ENCODE measurements at places on chromosomes 2 and 18.

DNA sequence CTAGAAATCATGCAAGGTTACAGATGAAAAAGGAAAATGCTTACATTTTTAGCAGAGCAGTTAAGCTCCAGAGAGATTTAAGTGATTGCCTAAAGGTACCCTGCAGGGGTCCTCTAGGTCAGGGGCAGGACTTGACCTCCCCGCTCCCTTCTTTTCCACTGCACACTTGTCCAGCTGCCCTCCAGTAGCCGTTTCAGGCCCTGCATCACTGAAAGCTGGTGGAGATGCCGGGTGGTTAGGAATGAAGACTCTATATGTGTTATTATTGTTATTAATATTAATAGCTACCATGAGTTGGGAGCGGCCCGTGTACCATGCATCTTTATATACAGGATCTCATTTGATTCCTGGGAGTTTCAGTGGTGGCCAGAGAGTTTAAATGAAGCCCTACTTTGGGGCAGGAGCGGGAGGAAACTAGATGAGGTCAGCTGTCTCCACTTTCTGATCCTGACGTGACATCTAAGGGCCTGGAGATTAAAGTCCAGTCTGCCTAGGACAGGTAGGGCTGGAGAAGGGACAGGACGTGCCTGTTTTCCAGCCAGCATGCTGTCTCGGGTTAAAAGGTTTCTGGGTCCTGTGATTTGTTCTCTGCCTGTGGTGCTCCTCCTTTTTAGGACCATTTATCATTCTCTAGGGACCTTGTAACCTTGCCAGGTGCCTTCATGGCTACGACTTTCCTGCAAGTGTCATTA lies 2.1 kb downstream of the TMEM37 start:
- DNase-seq = no peak

DNA sequence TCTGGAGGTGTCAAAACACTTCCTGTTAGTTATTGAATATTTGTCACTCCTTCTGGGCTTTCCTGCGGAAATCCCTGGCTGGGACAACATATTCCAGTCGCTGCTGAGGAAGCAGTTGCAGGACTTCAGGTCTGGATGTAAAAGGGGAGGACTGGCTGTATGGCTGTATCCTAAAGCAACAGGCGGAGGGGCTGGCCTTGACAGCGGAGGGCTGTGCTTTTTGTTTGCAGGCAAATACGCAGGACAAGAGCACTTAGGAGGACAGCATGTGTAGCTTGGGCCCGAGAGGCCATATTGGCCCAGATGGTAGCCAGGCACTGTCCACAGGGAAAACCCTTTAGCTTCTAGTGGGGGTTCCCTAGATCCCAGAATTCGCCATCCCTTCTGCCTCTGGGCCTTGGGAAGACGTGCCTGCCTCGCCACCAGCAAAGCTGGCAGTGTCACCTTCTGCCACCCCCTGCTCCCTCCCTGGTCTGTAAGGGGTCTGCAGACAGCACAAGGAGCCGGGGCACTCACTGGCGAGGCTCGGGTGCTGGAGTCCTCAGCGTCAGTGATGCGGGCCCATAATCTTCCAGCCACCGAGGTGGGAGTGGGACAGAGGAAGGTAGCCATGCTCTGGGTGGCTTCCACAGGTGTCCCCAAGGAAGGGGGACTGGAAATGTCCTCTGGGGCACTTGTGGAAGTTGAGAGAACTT lies 6.7 kb downstream of the NPPC start:
- DNase-seq = no peak

- DNase-seq = no peak
These were observed 17.7 kb upstream of the SEMA4C start for GRCh38 chr2:96887493-96888012.

DNA sequence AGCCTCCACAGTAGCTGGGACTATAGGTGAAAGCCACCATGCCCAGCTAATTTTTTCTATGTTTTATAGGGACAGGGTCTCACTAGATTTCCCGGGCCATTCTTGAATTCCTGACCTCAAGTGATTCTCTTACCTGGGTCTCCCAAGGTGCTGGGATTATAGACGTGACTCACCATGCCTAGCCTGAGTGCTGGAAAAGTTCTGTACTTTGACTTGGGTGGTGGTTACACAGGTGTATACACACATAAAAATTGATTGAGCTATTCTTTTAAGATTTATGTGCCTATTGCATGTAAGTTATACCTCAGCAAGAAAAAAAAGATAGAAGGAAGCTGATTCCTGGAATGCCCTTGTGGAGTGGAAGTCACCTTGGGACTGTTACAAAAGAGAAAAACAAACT lies 34.8 kb upstream of the KCNF1 start:
- DNase-seq = no peak

DNA sequence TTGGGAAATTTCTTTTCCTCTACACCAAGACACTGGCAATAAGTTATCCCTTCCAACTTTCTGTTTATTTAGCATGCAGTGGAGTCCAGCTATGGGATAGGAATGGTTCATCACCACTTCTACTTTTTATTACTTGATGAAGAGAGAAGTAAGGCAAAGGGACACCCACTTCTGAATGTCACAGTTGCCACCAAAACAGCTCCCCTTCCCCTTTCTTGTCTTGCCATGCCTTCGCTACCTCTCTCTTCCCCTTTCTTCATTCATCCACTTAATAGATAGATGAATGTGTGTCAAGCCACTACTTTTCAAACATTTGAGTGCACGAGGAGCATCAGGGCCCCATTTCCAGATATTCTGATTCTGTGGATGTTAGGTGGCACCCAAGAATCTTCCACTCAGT lies 59.6 kb downstream of the KCTD18 start:
- DNase-seq = no peak

- DNase-seq = no peak
These were observed 29.7 kb downstream of the ZC3H6 start for GRCh38 chr2:112305132-112305531.

- no peak for DNase-seq
These were observed 92.3 kb downstream of the KCTD1 start for GRCh38 chr18:26456070-26456491.

DNA sequence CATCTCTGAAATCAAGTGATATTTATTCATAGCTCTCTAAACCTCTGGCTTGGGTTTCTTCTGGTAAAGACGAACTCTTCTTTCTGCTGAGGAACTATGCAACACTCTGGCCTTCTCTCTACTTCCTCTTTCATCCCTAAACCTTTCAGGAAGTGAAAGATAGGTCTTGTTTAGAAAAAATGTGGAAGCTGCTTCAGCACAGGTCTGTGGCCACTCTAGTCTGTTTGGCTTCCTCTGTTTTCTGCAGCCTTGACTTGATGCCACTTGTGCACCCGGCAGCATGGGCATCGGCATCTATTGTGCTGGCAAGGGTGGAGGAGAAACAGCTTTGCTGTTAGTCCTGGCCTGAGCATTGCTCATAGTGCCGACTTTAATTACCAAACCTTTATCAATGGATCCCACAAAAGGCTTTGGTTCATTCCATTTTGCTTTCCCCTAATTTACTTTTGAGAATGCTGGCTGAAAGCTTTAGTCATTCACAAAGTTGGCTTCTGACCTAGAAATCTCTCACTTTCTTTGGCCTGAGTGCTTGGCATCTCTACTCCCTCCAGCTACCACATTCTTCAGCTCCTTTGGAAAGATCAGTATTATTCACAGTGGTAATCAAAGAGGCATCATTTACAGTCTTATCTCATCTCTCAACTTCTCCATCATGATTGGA lies 32.0 kb upstream of the GPR39 start:
- no peak for DNase-seq

DNA sequence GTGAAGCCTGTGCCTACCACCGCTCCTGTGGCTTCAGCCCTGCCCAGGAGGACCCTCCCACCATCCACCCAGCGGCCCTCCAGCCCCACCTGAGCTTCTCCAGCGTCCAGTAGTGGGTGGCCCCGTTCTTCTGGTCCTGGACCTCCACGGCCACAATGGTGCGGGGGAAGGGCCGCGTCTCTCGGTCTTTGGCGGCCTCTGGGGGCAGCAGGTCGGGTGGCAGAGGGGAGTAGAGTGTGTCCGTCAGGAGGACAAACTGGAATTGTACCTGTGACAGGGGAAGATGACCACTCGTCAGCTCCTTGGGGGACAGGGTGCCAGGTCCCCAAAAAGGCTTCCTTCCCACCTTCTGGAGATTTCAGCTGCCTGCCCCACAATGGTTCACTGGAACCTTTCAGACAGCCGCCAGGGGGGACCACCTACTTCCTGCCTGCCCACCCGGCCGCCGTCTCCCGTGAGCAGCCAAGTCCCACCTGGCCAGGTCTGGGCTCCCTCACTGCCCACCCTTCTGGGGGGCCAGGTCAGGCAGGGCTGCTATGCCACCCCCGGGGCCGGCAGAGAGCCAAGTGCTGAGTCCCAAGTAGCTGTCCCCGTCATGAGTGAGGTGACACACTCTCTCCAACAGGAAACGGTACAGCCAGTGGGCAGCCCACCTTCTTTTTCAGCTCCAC lies 59.3 kb downstream of the KIF1A start:
- no peak for DNase-seq

- no peak for DNase-seq
These were observed 9.5 kb downstream of the SMYD1 start for GRCh38 chr2:88077080-88077479.

- DNase-seq = no peak
These were observed 156.8 kb upstream of the TTC39C start for GRCh38 chr18:23857756-23858155.
